ENCODE measurements at places on chromosomes 13 and 19. TPM values are rescaled to one million over a fixed set of nuclear protein-coding genes. Genes with fewer than 3 reads are reported as not detected.

KCNJ14 gene
- 0.81 TPM for total RNA-seq

KLF2 gene
- 8.4 TPM for total RNA-seq

GDF15 gene
- 4.9 TPM for total RNA-seq

IGFL3 gene
- total RNA-seq = 0.49 TPM

PINLYP gene
- 3.0 TPM for total RNA-seq

NPHS1 gene
- not detected for total RNA-seq

C19orf67 gene
- not detected for total RNA-seq

CRB3 gene
- not detected for total RNA-seq

KIR2DL3 gene
- not detected for total RNA-seq

ZNF254 gene
- total RNA-seq = 13.3 TPM

OR10H4 gene
- not detected for total RNA-seq

YJEFN3 gene
- 0.24 TPM for total RNA-seq

UPK1A gene
- not detected for total RNA-seq

AKAP8L gene
- total RNA-seq = 64.2 TPM

PNMA8C gene
- total RNA-seq = not detected

CD37 gene
- total RNA-seq = not detected
